ENCODE measurements at places on chromosomes 11 and 22.

DNA sequence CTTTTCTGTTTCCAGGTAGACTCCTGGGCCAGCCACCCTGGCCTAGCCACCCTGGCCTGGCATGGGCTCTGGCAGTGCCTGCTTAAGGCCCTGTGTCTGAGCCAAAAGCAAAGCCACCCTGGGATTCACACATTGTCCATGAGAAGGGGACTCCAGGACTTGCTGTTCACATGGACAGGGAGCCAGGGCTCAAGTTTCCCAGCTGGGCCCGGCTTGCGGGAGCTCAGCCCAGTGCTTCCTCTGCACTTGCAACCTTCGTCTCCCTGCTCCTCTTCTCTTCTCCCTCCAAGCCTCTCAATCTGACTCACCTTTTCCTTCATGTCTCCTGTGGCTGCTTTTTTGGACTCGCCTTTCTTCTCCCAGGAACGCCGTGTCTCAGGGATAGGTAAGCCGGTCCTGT, 130.3 kb downstream of the MICAL2 start:
- DNase-seq, result no peak

DNA sequence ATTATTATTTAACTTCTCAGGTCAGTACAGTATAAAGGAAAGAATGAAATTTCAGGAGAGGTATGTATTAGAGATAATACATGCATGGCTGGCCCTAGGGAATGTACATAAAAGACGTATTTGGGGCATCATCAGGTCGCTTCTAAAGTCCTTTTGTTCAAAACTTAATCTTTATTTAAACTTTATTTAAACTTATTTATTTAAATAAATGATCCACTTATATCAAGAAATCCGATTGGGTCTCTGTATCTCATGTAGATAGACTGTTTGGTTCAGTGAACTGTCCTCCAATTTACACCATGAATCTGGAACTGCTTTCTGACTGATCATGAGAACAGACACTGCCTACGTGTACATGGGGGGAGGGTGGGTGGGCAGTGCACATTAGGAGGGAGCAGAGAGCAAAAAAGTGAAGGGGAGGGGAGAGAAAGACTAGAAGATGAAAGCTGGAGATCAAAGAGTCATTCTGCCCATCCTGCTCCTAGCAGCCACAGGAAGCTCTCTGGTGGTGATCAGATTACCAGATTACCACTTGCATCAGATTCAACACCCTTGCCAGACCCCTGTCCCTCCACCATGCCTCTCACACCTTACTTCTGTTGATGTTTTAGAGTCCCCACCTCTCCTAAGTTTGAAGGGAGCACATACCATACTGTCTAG, 92.1 kb upstream of the MTMR2 start:
- no peak for DNase-seq

GRCh38 chr22:50169181-50169759, 1.3 kb upstream of the PANX2 start:
- no peak for DNase-seq

DNA sequence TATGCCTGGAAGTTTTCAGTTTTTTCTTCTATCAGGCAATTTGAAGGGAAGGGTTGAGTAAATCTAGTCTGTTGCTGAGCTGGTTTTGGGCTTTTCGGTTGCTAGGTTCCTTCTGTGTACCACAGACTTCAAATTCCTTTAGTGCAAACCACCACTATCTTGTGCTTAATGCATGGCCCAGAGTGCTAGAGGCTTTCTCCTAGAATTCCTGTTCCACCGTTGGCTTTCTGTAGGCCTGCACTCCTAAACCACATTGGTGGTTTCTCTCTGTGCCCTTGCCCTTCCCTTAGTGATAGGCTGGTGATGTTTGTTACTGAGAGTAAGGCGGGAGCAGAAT, 47.1 kb upstream of the CTSC start:
- no peak for DNase-seq

- no peak for DNase-seq
These were observed 15.5 kb upstream of the NNMT start for GRCh38 chr11:114280696-114281095.

DNA sequence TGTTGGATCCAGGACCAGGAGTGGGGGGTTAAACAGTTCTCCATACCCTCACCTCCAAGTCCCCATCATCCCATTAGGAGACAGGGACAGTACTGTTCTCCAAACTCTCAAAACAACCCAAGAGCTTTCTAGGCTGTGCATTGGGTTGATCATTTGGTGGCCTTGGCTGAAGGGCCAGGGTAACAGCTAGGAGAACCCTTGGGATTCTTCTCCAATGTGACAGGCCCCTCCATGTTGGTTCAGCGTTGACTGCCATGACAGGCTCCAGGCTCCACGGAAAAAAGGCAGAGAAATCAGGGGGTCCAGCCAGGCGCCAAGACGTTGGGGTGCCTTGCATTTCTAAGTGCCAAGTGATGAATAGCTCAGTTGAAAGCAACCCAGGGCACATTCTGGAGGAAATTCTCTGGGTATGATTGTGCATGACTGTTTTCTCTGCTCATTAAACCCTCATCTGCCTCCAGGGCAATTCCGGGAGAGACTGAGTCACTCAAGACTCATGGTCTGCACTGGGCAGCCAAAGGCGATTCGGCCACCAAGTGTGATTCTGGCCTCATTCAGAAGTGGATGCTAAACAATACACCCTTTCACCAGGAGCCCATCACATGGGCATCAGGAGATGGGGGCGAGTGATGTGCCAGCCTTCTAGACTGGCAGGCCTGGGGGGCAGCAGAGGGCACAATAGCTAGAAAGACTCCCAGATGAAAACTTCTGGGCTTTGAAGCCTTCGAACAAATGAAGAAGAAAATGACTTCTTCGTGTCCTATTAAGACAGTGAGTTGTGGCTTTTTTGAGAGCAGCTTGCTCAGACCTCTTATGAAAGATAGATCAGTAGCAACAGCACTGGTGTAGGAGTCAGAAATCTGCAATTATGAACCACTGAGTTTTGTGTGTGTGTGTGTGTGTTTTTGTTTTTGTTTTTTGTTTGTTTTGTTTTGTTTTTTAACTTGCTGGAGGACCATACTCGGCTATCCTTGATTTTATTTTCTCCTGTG, 27.7 kb downstream of the CD44 start:
- DNase-seq, result no peak
